ENCODE measurements at places on chromosomes 6 and 20.

DNA sequence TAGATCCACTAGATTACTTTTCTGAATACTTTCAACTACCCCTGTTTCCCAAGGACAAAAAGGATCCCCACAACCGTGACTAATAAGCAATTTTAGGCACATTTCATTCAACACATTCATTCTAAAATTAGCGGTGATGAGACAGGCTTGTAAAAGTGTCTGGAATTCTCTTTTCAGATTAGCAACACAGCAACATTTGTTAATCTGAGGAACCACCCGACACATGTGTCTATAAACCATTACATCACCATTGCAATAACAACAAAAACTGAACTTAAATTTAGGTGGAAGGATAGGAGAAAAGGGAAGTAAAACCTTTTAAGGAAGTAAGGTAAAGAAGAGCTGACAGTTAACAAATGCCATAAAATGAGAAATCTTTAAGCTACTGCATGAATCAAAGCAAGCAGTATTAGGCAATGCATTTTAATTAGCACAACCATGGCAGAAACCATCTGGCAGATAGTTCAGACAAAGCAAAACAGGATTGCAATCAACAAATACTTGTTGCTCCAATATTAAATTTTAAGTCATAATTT is 49.1 kb downstream of the MAP3K7 start:
- no peak for DNase-seq

DNA sequence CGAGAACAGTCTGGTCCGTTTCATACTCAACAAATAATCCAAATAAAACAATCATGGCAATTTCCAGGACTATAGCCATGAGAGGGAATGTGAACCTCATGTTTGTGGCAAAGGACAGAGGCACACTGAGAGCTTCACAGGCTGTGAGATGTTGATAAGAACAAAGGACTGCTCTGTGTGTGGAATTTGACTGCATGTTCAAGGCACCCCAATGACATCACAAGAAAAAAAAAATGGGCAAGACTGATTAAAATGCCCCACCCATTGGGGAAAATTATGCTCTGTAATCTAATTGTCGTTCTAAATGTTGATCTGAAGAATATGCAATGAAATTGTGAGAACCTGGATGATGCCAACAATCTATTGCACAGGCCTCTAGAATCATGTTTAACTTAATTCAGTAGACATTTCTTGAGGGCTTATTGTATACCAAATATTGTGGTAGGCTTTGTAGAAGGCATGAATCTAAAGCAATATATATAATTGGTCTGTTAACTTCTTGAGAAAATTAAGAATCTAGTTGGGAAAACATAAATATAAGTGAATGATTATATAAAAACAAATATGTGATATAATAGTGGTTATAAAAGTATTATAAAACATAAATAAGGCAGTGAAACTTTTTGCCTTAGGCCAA is at the start of gene RHAG:
TSS of gene RHAG (minus strand) at position 127 of the 637 bp plus-strand sequence. CDS start at position 100, 27 bp downstream.
- DNase-seq, result no peak

DNA sequence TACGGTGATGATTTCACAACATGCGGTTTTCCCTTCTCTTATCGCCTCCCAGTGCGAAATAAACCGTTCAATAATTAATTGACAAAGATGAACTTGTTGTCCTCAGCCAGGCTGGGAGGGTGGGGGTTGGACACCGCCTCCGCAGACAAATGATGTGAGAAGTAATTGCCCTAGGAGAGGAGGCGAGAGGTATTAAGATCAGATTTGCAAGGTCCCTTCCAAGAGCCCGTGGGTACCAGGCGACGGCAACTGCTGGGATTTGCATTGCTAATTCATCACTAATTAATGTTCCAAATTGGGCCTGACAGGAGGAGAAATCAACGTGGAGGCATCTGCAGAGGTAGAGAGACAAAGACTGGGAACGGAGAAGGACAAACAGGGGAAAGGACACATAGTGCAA is 90.2 kb upstream of the CCDC167 start:
- DNase-seq, result no peak

- peak; percentile 12 for DNase-seq
Observed at GRCh38 chr6:159829526-159829925, 29.4 kb downstream of the PNLDC1 start.

GRCh38 chr6:143540192-143540591 is 28.7 kb upstream of the FUCA2 start:
- no peak for DNase-seq

DNA sequence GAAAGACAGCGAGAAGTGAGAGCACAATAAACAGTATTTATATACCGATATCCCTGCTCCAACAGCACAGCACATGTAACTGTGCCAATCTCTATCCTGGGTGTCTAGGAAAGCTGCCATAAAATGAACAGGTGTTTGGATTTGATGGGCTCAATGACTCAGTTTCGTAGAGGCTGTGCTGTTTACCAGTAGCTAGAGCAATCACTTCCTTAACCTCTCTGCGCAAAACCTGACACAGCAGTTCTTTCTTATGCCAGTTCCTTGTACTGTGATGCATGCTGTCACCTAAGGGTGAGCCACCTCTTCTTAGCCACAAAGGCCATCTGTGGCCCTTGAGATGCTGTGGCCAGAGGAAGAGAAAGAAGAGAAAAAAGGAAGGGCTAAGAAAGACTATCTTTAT is 59.3 kb downstream of the SHPRH start:
- no peak for DNase-seq

DNA sequence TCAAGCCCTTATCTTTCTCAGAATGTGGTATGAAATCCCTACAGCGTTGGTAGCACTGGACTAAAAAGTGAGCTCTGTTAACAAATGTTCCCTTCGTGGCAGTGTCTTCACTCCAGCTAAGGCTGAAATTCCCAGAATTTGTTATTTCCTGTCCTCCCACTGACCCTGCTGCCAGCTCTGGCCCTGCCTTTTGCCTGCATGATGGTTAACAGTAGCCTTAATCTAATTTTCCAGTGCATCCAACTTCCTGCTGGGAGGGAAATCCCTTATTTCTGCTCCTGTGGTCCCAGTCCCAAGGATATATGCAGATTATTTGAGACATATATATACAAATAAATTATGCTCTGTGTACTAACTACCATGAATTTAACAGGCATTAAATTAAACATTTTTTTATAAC is 157.2 kb upstream of the CARMIL1 start:
- peak; percentile 79 for DNase-seq

All from dermis blood vessel endothelial cell (primary cell).